ENCODE measurements at places on chromosomes 2 and 18.

DNA sequence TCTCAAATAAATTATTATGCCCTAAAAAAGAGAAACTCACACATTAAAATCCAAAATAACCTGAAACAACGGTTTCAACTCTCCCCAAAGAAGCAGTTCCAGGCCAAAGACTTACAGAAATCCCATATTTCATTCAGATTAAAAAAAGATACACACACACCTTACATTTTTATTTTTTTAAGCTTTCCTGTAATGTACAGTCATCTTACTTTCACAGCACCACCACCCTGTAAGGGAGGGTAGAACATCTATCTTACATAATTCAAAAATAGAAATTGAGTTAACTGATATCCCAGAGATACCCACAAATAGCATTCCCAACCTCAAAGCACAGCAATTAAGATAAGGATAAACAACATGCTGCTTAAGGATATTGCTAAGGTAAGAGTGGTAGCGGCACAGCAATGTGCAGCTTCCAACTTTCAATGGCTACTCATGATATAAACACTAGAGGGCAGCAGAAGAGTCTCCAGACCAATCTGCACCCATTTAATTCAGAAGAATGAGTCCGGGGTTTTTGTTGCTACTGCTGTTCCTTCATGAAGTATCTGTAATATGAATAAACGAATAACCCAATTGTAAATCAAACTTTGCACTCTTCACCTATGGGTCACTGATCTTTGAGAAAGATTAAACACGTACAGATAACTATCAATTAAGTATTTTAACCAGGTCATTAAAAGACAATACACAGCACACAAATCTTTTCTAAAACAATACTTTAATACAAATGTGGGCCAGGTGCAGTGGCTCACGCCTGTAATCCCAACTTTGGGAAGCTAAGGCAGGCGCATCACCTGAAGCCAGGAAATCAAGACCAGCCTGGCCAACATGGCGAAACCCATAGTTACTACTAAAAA, 11.3 kb downstream of the GFPT1 start:
- peak; percentile 18 for DNase-seq

- DNase-seq = no peak
Measured at GRCh38 chr2:188349019-188349418, 57.3 kb downstream of the GULP1 start.

DNA sequence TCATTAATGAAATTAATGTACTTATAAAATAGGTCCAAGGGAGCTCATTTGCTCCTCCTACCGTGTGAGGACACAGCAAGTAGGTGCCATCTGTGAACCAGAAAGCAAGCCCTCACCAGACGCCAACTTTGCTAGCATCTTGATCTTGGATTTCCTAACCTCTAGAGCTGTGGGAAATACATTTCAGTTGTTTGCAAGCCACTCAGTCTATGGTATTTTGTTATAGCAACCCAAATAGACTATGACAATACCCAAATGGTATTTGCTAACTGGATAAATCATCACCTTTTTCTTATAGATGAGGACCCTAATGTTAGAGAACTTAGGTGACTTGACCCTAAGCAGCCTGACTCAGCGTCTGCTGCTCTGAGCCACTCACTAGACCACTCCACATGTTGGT, 379.6 kb downstream of the HRH4 start:
- DNase-seq = no peak

- peak; percentile 44 for DNase-seq
Measured at GRCh38 chr18:5073026-5073944, 123.8 kb downstream of the AKAIN1 start.

DNA sequence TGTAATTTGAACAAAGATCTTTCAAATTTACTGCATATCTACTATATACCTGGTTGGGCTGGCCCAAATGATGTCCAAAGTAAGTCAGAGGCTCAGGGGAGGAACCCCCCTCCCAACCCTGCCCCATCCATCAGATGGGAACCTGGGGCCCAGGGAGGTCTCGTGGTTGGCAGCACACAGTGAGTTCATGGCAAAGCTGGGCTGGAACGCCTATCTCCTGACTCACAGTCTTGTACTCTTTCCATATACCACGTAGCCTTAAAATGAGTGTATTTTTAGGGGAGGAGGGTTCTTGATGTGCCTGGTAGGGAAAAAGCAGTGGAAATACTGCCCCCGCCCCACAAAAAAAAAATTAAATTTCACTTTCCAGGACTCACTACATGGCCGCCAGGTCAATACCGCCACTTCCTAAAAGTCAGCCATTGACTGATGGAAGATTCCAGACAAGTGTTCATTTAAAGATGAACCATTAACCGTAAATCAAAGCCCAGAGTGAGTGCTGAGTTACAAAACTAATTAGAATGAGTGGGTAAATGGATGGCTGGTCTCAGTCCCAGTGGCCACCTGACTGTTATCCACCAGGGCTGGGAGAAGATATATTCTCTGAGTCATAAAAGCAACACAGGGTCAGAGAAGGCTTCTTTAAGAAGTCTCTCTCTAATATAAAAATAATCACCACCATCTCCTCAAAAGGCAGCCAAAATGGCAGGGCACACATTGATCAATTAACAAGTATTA, 80.5 kb downstream of the ZBTB7C start:
- DNase-seq = no peak

DNA sequence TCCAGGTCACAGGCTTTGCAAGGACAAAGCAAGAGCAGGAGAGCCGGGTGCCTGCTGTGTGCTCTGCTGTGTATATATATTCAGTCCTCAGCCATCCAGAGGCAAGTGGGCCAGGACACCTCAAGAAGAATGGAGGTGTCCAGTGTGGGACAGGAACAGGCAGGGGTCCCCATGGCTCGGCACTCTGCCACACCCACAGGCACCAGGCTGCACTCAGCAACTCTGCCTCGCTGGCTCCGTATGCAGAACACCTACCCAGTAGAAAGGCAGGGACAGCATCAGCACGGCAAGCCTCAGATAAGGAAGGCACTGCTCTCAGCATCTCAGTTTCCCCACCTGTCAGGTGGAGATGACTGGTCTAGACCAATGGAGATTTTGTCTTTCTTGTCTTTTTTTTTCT, 57.8 kb downstream of the DNMT3A start:
- no peak for DNase-seq

DNA sequence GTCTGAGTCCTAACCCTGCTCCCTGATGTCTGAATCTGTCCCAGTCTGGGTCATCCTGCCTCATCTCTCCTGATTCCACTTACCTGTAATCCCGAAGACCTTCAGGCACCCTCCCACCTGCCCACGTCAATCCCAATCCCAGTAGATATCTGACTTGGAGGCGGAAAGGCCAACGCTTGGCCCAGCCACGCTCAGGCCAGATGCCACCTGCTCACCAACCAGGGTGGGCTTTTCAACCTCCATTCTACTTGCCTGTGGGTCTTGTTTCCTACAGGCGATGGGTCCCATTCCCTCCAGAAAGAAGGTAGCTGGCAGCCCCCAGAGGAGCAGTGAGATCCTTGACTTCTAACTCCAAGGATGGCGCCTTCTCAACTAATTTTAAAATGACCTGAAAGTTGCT, 59.7 kb downstream of the INPP5D start:
- no peak for DNase-seq

DNA sequence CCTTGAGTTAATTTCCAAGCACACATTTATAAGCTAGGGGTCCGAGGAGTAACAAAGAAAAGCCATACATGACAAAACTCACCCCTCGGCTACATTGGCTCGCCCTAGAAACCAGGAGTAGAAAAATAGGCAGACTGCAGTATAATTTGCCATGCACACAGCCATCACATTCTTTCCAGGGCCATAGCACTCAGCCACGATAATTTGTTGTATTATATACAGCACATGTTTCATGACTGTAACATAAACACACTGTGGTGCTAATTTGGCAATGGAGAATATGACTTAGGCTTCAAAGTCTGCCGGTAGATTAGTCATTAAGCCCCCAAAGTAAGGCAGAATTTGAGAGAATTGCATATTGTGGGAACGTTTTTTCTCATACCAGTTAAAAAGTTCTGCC, 254.9 kb downstream of the ZNF521 start:
- DNase-seq = no peak

DNA sequence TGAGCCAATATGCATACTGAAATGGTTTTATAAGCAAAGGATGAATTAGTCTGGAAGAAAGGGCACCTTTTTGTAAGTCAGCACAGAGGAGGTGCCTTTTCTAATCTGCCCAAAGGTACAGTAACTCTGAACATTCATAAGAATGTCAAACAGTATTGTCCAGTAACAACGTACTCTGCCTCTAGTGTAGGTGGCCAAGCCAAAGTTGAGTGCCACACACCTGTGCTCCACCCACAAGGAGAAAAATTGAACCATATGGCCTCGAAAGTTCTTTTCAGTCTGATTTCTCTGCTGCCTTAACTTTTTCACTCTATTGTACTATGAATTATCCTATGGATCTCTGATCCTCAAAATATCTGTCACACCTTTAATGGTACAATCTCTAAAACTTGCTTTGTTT, 86.8 kb downstream of the CERKL start:
- DNase-seq = no peak
